Lung (tissue), 17 donors: ENCODE measurements at places on chromosomes 11 and 22. TPM values are rescaled to one million over a fixed set of nuclear protein-coding genes. Genes with fewer than 3 reads are reported as not detected.

Gene PGA3
- polyA plus RNA-seq: 0.50 TPM

Gene TTC17
- 41.9 TPM for polyA plus RNA-seq

Gene H19
- polyA plus RNA-seq: 56.6 TPM

Gene P2RY6
- 13.0 TPM for polyA plus RNA-seq

Gene UPK3A
- 0.55 TPM for polyA plus RNA-seq

Gene CRYBB3
- 0.53 TPM for polyA plus RNA-seq

DNA sequence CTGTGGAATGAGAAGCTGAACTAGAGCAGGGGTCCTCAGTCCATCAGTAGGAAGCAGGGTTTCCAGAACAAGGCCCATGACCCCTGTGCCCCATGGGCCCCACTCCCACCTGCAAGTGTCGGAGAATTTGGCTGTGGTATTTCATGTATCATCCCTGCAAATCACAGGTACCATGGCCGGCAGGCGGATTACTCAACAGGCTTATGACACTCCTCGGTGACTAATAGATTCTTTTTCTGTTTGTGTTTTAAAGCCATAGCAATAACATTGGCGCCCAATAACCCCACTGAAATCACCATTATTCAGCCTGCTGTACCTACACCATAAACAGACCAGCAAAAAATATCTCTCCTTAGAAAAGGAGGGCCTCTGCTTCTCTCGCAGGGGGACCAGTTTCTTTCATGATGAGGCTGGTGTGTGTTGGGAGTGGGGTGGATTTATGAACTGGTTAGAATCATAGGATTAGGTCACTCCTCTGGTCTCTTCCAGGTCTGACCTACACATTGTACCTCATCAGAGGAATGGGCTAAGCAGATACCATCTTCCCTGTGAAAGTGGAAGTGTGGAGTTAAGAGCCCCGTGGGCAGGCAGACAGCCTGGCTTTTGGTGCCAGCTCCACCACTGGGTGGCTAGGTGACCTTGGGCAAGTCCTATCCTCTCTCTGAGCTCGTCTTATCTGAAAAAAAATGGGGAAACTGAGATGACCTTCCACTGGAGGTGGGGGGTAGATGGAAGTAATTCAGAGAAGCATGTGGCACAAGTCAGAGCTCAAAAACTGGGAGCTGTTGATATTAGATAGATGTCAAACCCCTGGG lies 60.2 kb upstream of the WNT11 start:
- H3K4me1 ChIP-seq: no peaks in the 10 kb centered on the region
- H3K27ac ChIP-seq: no peak overlapping the region
- H3K4me3 ChIP-seq: no peak overlapping the region
- H3K27me3 ChIP-seq: no peaks in the 10 kb centered on the region

- no peaks in the 10 kb centered on the region for H3K4me1 ChIP-seq
- no peak overlapping the region for H3K4me3 ChIP-seq
- H3K36me3 ChIP-seq: peaks cover 11% of the 10 kb centered on the region
- no peaks in the 10 kb centered on the region for H3K27me3 ChIP-seq
- DNase-seq: no peak
- no peak overlapping the region for H3K27ac ChIP-seq
These were observed 46.9 kb downstream of the TBC1D22A start for GRCh38 chr22:46809153-46809885.

DNA sequence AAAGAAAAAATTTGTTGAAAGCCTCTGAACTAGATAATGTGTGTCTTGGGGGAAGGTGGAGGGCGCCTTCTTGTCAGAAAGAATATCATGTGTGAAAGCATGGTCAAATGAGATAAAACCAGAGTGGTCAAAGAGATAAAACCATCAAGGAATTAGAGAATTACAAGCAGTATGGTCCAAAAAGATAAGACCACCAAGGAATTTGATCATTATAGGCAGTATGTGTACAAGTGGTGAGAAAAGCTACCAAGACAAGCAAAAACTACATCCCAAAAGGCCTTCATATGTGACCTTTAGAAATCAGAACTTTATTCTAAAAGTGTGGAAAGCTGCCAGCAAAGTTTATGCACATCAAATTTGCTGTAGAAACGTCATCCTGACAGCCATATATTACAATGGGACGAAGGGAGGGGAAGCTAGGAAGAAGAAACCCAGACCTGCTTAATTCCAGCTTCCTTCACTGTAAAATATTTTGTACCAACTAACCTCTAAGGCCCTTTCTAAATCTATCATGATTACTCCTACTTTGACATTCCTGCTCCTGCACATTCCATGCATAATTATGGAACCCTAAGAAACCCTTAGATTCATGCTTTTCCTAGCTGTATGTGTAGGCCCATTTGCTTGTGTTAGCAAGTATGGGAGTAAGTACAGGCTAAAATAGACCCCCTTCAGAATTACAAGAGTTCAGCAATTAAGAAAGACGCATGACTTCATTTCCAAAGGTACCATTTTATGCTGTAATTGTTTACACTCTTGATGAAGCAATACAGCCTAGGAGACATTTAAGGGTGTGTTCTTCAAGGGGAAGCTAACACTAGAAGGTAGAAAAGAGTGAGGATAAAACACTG lies 51.6 kb downstream of the LGR4 start:
- no peak for DNase-seq
- H3K4me3 ChIP-seq: no peak overlapping the region
- H3K27me3 ChIP-seq: no peaks in the 10 kb centered on the region
- peaks cover 18% of the 10 kb centered on the region for H3K4me1 ChIP-seq
- H3K36me3 ChIP-seq: no peaks in the 10 kb centered on the region
- H3K27ac ChIP-seq: no peak overlapping the region

- peak; percentile 44 for DNase-seq
- H3K27me3 ChIP-seq: no peaks in the 10 kb centered on the region
- no peak overlapping the region for H3K27ac ChIP-seq
- no peak overlapping the region for H3K4me3 ChIP-seq
- H3K36me3 ChIP-seq: no peaks in the 10 kb centered on the region
These were observed 105.3 kb upstream of the KIRREL3 start for GRCh38 chr11:127105593-127106541.
